ENCODE measurements at places on chromosomes 2 and 18.

GRCh38 chr2:11375025-11375688 lies 30.7 kb upstream of the ROCK2 start:
- no peak for DNase-seq

DNA sequence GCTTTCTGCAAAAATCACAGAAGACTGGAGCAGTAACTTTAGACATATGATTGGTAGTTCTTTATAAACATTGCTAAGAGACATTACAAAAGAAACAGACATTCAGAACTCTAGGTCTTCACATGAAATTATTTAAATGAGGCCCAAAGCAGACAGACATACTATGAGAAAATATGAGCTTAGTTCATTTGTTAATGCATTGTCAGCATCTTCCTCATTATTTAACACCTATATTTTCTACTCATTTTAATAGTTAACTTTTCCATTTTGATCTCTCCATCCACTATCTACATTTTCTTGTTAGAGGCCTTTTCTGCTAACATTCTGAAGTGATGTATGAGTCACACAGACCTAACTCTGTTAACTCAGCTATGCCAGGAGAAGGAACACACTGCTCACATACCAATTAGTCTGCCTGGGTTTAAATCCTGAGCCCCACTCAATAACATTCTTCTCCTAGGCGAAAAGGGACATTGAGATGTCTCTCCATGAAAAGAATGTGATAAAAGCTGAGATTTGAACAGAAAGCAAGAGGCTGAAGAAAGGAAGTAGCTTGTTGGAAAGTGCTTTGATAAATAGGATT lies 400.3 kb upstream of the PKDCC start:
- no peak for DNase-seq

GRCh38 chr2:112684415-112684775 lies 36.4 kb upstream of the NT5DC4 start:
- DNase-seq = no peak

GRCh38 chr2:180695586-180696401 lies 284.6 kb upstream of the UBE2E3 start:
- no peak for DNase-seq

DNA sequence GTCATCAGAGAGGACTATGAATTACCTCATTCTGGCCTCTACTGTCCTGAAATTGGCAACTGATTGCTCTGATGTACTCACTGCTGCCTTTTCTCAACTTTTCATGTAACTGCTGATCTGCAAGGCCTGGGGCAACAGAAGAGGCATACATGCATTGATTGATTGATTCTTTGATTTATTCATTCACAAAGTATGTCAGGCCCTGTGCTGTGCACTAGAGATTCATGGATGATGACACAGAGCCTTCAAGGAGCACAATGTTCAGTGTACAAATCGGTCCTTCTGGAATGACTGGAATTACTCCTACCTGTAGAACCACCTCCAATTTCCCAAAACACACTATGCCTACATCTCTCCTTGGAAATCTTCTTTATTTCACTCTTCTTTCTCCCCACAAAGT lies 111.3 kb downstream of the LRATD1 start:
- no peak for DNase-seq

DNA sequence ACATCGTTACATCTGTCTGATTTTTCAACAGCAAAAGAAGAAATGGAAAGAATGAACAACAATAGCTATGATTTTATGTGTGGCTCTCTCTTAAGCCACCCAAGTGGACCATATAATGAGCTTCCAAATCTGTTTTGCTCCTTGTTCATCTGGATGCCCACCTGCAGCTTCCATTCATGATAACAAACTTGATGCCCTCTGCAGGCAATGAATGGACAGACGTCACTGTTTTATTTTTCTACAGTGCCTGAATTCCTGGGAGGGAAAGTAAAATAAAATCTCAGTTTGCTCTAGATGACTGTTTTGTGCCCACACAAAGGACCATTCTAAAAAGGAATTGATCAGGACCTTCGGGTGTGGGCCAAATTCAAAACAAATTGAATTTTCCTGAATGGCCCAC lies 5.0 kb downstream of the MREG start:
- no peak for DNase-seq

- DNase-seq = no peak
Measured at GRCh38 chr2:232609607-232610006, 23.8 kb upstream of the EFHD1 start.

GRCh38 chr2:134455426-134455825 lies 201.6 kb downstream of the MGAT5 start:
- no peak for DNase-seq

DNA sequence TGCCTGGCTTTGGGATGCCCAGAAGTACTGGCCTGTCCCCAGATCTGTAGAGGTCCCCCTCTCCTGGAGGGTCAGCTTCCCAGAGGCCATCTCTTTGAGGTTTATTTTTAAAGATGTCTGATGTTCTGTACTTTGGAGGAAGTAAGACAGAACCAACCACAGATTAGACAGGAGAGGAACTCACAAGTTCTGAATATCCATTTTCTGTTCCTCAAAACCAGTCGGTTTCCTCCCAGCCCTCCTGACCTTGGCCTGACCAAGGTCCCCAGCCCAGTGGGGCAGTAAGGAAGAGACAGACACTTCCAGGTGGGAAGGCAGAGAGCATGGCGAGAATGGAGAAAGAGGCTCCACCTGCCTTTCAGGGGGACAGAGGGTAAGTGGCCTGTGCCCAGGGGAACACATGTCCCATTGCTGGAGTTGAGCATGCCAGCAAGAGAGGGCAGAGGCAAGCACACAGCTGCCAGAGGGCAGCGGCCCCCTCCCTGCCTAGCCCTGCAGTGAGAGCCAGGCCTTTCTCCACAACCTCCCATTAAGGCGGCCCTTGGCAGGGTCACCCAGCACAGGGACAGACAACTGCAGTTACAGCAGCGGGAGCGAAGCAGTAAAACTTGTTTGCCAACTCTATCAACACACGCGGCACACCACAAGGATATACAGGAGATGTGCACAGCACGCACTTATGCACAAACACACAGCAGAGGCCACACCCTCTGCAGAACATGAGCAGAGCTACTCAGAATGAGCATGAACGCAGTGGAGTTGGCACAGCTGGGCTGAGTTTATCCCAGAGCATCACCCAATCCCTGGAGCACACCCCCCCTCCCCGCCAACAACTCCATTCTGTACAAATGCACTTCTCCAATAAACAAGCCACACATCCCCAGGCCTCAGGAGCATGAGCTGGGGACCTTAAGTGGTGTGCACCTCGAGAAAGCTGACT lies 18.5 kb upstream of the SEMA4C start:
- no peak for DNase-seq

GRCh38 chr18:51647346-51647745 lies 449.9 kb upstream of the MEX3C start:
- no peak for DNase-seq

- no peak for DNase-seq
Measured at GRCh38 chr2:33380001-33380609, 96.3 kb upstream of the RASGRP3 start.

DNA sequence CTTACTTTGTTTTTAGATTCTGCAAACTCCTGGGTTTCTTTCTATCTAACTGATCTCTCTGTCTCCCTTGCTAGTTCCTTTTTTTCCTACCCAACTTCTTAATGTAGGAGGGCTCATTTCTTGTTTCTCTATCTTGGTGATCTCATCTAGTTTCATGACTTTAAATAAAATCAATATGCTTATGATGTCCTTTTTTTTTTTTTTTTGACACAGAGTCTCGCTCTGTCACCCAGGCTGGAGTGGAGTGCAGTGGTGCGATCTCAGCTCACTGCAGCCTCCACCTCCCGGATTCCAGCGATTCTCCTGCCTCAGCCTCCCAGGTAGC lies 42.2 kb upstream of the IL1RL1 start:
- no peak for DNase-seq

DNA sequence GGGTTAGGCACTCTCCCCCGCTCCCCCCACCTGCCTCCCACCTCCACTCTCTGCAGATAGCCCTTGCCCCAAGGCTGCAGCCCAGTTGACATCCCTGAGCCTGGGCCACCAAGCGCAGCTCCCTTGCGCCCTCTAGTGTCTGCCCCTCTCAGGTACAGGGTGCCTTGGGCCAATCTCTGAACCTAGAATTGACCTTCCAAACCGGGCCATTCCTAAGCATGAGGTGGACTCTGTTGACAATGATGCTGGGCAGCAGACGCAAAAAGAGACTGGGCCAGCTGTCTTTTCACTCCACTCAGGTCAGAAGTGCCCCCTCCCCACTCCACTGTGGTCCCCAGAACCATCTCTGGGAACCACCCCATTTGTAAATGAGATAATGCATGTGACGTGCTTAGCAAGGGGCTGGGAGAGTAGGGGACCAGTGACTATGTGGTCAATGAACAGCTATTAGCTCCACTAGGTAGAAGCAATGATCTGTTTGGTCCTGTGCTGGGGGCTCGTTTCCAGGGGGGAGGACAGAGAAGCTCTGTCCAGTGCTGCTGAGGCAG lies 43.3 kb upstream of the PLB1 start:
- DNase-seq = peak; percentile 34

DNA sequence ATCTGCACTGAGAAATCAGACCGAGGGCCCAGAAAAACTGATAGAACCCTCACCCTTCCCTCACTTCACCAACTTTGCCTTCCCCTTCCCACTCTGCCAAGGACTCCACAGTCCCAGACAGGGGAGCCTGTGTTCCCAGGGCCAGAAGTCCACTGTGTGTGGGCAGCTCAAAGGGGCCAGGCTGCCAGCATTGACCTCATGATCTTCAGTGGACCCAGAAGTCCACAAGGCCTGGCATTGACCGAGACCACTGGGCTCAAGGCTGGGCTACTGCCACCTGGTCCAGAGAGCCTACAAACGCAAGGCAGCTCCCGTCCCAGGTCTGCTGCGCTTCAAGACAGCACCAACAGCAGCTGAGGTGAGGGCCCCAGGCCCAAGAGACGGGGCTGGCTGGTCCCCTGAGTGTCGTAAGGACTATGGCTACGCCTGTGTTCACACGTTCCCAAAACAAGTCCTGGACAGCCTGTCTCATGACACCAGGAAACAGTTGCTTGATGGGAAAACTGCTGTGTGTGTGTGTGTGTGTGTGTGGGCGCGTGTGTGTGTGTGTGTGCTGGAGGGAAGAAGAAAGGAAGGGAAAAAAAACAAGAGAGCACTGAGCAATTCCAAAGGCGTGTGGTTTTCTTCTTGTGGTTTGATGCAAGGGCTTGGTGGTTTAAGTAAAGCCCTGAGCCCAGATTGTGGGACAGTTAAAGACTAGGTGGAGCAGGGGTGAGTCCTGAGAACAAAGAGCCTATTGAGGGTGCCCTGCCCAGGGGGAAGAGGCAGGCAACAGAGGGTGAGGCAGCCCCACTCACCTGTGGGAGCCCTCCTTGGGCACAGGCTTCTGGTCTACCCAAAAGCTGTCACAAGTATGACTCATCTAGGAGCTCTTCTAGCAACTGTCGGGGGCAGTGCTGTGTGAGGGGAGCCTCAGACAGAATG lies 46.6 kb upstream of the ZBTB7C start:
- DNase-seq = peak; percentile 94

- no peak for DNase-seq
Measured at GRCh38 chr2:20487030-20487391, 40.1 kb downstream of the RHOB start.

DNA sequence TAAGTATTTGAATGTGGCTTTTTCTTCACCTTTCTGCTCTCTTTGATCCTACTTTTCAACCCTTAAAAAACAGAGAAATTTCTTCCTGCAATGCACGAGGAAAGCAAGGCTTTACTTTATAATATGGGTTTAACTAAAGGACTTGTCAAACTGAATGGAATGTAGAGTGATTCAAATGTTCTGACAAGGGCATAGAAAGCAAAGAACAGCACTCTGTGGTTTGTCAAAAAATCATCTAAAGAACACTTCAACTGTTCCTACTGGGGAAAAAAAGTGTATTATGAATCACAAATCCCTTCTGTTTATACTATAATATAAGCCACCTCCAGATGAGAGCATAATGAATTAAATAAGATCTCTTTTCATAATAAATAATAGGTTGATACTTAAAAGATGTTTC lies 45.0 kb upstream of the RIT2 start:
- peak; percentile 18 for DNase-seq

- no peak for DNase-seq
Measured at GRCh38 chr2:29269765-29270109, 154.5 kb downstream of the CLIP4 start.

DNA sequence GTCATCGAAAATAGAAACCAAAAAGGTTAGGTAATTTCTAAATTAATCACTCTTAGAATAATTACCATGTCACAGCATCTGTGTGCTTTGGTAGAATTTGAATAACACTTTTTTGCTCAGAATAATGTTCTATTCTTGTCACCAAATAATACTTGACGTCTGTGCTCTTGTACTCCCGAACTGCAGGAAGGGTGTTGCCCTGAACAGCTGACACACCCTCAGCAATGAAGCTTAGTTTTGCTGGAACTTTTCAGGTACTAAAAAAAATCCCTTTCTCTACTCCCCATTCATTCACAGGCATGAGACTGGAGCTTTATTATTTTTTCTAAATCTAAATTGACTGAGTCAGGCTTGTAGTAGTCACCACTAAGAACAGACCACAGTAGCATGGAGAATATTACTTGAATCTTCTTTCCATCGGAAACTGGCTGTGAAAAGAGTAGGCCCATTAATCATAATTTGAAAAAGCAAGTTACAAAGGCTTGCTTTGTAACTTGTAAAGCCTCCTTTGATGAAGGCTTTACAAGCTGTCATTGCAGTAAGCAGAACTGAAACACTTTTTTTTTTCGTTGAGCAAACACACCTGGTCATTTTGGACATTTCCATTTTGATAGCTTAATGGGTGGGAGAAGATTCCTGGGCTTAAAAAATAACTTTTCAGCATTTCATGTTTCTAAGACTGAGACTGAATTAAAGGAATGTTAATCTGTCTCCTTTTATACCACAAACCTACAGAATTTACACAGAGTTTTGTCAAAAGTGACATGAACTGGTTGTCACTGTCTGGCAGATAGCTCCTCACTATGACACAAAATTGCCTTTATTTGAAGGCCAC lies 70.3 kb upstream of the PELI1 start:
- no peak for DNase-seq

- DNase-seq = peak; percentile 83
Measured at GRCh38 chr2:113324684-113325160, 46.0 kb upstream of the PAX8 start.

DNA sequence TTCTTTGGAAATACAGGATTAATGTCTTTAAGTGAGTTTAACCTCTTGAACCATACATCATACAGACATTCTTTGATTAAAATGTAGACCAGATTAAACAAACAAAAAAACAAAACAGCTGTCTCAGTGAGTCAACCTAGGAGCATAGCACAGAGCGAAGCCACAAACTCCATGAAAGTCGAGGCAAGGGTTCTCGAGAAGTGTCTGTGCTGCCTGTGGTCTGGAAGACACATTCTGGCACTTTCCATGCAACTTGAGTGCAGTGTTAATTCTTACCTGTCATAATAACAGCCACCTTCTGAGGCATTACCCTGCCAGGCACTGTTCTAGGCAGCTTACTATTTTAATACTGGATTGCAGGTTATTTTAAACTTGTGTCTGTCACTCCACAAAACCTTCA lies 435.5 kb upstream of the MMADHC start:
- no peak for DNase-seq

Data from fibroblast of skin of right quadriceps (primary cell).